Activated T-helper 2 cell treated with anti-CD3 and anti-CD28 coated beads, Interferon-gamma antibody, Interleukin-2, Interleukin-4, amounts not matched to agents 10 μg/mL and 5 μg/mL and 100 μg/mL, durations not matched to agents 14 hours and 24 hours and 36 hours (primary cell): ENCODE measurements at places on chromosomes 2 and 18.

- no peak overlapping the region for H3K4me3 ChIP-seq
- H3K36me3 ChIP-seq, result no peaks in the 10 kb centered on the region
- H3K27me3 ChIP-seq, result no peaks in the 10 kb centered on the region
- no peak overlapping the region for H3K27ac ChIP-seq
- DNase-seq, result no peak
These were observed 83.6 kb upstream of the LCLAT1 start for GRCh38 chr2:30363406-30363805.

DNA sequence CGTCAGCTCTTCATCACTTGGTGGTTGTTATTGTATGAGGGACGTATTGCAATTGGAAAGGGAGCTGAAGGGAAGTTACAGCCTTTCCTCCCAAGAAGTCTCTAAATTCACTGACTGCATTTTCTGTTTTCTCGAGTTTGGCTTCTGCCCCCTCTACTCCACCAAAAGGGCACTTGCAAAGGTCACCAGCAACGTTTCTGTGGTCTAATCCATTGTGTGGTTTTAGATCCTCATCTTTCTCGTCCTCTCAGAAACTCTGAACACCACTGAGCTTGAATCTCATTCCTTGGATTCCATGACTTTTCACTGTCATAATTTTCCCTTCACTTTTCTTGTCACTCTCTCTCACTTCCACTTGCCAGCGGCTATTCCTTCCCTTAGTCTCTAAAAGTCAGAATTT lies 308.0 kb downstream of the AFF3 start:
- H3K4me3 ChIP-seq, result no peak overlapping the region
- peaks cover 5% of the 10 kb centered on the region for H3K4me1 ChIP-seq
- DNase-seq, result no peak
- H3K27ac ChIP-seq, result no peak overlapping the region
- H3K27me3 ChIP-seq, result peaks cover 1% of the 10 kb centered on the region

DNA sequence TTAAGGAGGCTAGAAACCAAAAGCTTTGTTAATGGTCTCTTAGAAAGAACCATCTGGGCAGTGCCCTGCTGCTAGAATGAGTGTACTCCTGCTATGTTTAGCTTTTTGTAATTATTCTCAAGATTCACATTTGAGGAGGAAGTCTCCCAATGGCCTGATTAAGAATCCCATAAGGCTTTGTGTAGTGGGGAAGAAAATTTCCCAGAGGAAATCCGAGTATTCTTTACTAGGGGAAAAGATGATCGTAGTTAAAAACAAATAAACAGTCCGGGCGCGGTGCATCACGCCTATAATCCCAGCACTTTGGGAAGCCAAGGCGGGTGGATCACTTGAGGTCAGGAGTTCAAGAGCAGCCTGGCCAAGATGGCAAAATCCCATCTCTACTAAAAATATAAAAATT lies 117.9 kb downstream of the PTRHD1 start:
- no peaks in the 10 kb centered on the region for H3K27me3 ChIP-seq
- H3K36me3 ChIP-seq, result peaks cover 30% of the 10 kb centered on the region
- no peak overlapping the region for H3K4me3 ChIP-seq
- peaks cover 9% of the 10 kb centered on the region for H3K4me1 ChIP-seq

DNA sequence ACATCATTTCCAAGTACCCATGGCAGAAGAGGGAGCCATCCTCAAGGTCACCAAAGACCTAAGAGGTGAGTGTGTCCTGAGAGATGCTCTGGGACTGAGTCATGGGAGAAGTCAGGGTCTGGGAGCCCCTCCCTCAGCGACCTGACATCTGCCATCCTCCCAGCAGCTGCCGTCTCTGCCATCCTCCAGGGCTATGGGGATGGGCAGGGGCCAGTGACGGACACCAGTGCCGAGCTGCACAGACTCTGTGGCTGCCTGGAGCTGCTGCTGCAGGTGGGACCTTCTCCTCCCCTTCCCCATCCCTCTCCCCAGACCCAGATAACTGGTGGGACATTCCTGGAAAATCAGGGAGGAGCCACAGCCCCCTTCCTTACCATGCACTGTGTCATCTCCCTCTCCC lies 1.5 kb downstream of the RUFY4 start:
- H3K4me1 ChIP-seq, result peaks cover 3% of the 10 kb centered on the region
- no peaks in the 10 kb centered on the region for H3K36me3 ChIP-seq
- peaks cover 2% of the 10 kb centered on the region for H3K27me3 ChIP-seq
- DNase-seq, result no peak
- no peak overlapping the region for H3K27ac ChIP-seq

DNA sequence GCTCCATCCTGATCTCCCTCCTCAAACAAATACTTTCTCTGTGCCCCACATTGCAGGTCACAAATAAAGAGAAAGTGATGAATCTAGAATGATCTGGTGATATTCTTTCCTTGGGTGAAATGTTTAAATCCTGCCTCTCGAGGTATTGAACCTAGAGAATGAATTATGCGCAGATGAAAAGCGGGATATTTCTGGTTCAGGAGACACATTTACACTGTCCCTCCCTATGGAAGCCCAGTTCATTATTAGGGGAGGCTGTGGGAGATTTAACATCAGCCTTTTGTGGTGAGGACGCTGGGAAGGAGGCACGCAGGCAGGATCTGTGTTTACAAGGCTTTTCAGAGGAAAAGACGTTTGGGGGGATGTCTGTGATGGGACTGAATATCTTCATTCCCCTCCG lies 20.6 kb downstream of the MAPRE2 start:
- no peak overlapping the region for H3K4me3 ChIP-seq
- H3K27me3 ChIP-seq, result no peaks in the 10 kb centered on the region
- no peak overlapping the region for H3K27ac ChIP-seq
- no peak for DNase-seq

GRCh38 chr2:130807659-130808385 lies 28.9 kb upstream of the ARHGEF4 start:
- peaks cover 3% of the 10 kb centered on the region for H3K4me1 ChIP-seq
- no peak for DNase-seq
- no peaks in the 10 kb centered on the region for H3K36me3 ChIP-seq
- H3K4me3 ChIP-seq, result no peak overlapping the region
- no peak overlapping the region for H3K27ac ChIP-seq
- H3K27me3 ChIP-seq, result peaks cover 24% of the 10 kb centered on the region

GRCh38 chr2:168671932-168672331 lies 130.5 kb upstream of the NOSTRIN start:
- H3K4me1 ChIP-seq, result peaks cover 19% of the 10 kb centered on the region
- H3K27me3 ChIP-seq, result no peaks in the 10 kb centered on the region
- H3K36me3 ChIP-seq, result no peaks in the 10 kb centered on the region
- H3K27ac ChIP-seq, result no peak overlapping the region

GRCh38 chr2:182615036-182615435 lies 101.0 kb upstream of the DNAJC10 start:
- H3K4me1 ChIP-seq, result no peaks in the 10 kb centered on the region
- DNase-seq, result no peak
- H3K27me3 ChIP-seq, result no peaks in the 10 kb centered on the region
- H3K4me3 ChIP-seq, result no peak overlapping the region

GRCh38 chr2:181141676-181142075 lies 161.3 kb downstream of the UBE2E3 start:
- peak overlapping the region; percentile 75 for H3K4me3 ChIP-seq
- H3K36me3 ChIP-seq, result peaks cover 26% of the 10 kb centered on the region
- H3K4me1 ChIP-seq, result peaks cover 79% of the 10 kb centered on the region
- no peaks in the 10 kb centered on the region for H3K27me3 ChIP-seq
- DNase-seq, result no peak

GRCh38 chr2:157874997-157875640 lies 1.0 kb downstream of the ACVR1 start:
- peak overlapping the region; percentile 86 for H3K27ac ChIP-seq
- peaks cover 63% of the 10 kb centered on the region for H3K4me1 ChIP-seq
- peaks cover 31% of the 10 kb centered on the region for H3K36me3 ChIP-seq
- H3K4me3 ChIP-seq, result peak overlapping the region; percentile 85

- peaks cover 12% of the 10 kb centered on the region for H3K27me3 ChIP-seq
- no peak overlapping the region for H3K4me3 ChIP-seq
- no peak overlapping the region for H3K27ac ChIP-seq
- no peaks in the 10 kb centered on the region for H3K4me1 ChIP-seq
- DNase-seq, result no peak
These were observed 57.0 kb downstream of the CIB4 start for GRCh38 chr2:26584191-26584590.

- no peak for DNase-seq
- no peaks in the 10 kb centered on the region for H3K4me1 ChIP-seq
- peaks cover 30% of the 10 kb centered on the region for H3K36me3 ChIP-seq
- no peak overlapping the region for H3K27ac ChIP-seq
- no peak overlapping the region for H3K4me3 ChIP-seq
These were observed 66.5 kb downstream of the ABI2 start for GRCh38 chr2:203394519-203395227.

DNA sequence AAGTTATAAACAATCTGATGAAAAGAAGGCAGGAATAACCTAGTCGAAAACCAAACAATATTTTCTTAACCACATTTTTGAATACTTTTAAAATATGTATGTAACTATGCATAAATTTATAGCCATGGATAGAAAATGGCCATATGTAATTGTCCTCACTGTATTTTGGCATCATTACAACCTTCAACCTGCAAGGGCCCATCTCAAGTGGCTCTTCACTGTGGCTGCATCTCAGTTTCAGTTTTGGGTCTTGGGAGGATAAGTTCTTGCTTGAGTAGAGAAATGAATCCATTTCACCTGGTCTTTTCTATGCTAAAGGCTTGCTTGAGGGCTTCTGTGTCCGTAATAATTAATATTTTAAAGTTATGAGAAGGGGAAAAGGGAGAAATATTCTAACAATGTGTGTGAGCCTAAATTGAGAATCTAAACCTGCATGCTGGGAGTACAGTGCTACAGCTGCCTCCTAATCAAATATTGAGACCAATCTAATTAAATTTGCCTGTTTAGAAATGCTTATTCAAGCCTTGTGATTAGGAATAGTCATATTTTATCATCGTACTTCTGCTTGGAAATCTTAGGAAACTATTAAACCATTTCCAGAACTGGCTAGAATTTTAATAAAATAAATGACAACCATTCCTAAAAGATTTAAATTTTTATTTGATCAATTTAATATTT lies 92.5 kb downstream of the EML4 start:
- H3K27ac ChIP-seq, result no peak overlapping the region
- no peaks in the 10 kb centered on the region for H3K27me3 ChIP-seq
- no peak for DNase-seq

GRCh38 chr2:151470556-151470955 lies 60.9 kb downstream of the RIF1 start:
- peaks cover 86% of the 10 kb centered on the region for H3K36me3 ChIP-seq
- peaks cover 6% of the 10 kb centered on the region for H3K4me1 ChIP-seq
- no peak overlapping the region for H3K27ac ChIP-seq
- DNase-seq, result no peak
- H3K27me3 ChIP-seq, result no peaks in the 10 kb centered on the region

DNA sequence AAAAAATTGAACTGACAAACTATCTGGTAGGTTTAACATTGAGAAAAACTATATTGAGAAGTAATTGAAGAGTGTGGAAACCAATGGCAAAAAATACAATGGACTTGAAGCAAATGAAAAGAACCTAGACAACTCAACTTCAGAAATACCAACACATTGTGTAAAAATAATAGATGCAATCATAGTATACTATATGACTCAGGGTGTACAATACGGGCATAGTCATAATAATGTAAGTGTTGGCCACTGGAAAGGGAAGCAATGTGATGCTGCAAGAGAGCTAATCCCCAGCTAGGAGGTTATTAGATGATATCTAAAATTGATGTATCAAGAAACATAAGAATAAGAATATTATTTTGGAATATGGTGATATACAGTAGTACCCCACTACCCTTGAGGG lies 45.3 kb downstream of the SMAD7 start:
- H3K4me1 ChIP-seq, result peaks cover 11% of the 10 kb centered on the region
- H3K27me3 ChIP-seq, result peaks cover 9% of the 10 kb centered on the region
- peaks cover 3% of the 10 kb centered on the region for H3K36me3 ChIP-seq
- H3K4me3 ChIP-seq, result no peak overlapping the region

GRCh38 chr18:36274083-36274715 lies 23.3 kb upstream of the FHOD3 start:
- H3K4me1 ChIP-seq, result no peaks in the 10 kb centered on the region
- peaks cover 19% of the 10 kb centered on the region for H3K27me3 ChIP-seq
- H3K4me3 ChIP-seq, result no peak overlapping the region
- no peak for DNase-seq
- H3K36me3 ChIP-seq, result no peaks in the 10 kb centered on the region

DNA sequence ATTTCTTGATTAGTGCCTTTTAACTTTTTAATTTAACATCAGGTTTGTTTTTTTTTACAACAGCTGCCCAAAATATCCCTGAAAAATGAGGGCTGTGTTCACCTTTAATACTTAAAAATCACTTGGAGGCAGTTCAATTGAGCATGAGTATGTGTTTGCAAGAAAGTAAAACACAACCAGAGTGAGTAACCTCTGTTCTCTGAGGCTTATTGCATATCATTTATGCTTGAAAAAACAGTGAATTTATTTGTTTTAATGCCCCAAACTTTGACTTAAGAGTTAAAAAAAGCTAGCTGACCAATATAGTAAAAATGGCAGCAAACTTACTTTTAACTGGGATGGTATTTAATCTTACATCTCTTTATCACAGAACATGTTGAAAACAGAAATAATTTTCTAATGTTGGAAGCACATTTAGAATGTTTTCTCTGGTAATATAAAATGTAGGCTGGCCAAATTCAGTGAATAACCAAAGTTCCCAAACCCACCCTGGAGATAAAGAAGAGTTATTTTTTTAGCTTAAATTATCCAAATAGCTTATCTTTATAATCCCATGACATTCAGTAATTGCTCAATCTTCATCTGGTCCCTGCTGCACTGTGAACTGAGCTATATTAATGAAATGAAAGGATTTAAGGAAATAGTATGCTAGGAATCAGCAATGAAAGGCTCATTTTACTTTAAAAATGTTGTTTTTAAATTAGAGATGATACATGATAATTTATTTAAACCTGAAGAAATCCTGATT lies 24.8 kb upstream of the EFEMP1 start:
- DNase-seq, result no peak
- H3K4me3 ChIP-seq, result no peak overlapping the region
- no peaks in the 10 kb centered on the region for H3K27me3 ChIP-seq
- H3K27ac ChIP-seq, result no peak overlapping the region
- H3K4me1 ChIP-seq, result no peaks in the 10 kb centered on the region

- DNase-seq, result no peak
These were observed 1.8 kb downstream of the NARS1 start for GRCh38 chr18:57619876-57620275.

- peaks cover 17% of the 10 kb centered on the region for H3K4me1 ChIP-seq
- no peaks in the 10 kb centered on the region for H3K36me3 ChIP-seq
- no peak overlapping the region for H3K27ac ChIP-seq
These were observed 110.7 kb upstream of the PPP1CB start for GRCh38 chr2:28640908-28641300.
